Central memory CD8-positive, alpha-beta T cell (primary cell): ENCODE measurements at places on chromosomes 6 and 20.

DNA sequence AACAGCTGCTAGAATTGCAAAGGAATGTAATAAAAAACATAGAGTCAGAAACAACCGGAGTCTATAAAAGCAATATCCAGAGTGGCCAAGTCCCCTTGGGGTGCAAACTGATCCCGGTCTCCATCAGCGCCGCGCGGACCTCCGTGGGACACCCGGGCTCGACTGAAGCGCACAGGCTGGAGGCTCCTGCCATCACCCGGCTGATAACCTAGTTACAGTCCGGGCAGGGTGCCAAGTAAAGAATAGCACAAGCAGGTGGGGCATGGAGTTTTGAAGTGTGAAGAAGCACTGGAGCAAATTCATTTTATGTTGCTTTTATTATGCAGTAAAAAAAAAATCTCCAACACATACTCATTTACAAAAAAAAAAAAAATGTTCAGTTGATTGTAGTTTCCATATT is 205.1 kb upstream of the GMDS start:
- no peak overlapping the region for H3K4me3 ChIP-seq
- H3K36me3 ChIP-seq: peaks cover 5% of the 10 kb centered on the region
- no peak overlapping the region for H3K27ac ChIP-seq
- H3K27me3 ChIP-seq: peaks cover 39% of the 10 kb centered on the region
- no peak for DNase-seq
- peaks cover 6% of the 10 kb centered on the region for H3K4me1 ChIP-seq

GRCh38 chr20:23632711-23633573 is 4.8 kb downstream of the CST3 start:
- H3K27me3 ChIP-seq: peaks cover 33% of the 10 kb centered on the region
- H3K4me1 ChIP-seq: peaks cover 8% of the 10 kb centered on the region
- no peak overlapping the region for H3K4me3 ChIP-seq

DNA sequence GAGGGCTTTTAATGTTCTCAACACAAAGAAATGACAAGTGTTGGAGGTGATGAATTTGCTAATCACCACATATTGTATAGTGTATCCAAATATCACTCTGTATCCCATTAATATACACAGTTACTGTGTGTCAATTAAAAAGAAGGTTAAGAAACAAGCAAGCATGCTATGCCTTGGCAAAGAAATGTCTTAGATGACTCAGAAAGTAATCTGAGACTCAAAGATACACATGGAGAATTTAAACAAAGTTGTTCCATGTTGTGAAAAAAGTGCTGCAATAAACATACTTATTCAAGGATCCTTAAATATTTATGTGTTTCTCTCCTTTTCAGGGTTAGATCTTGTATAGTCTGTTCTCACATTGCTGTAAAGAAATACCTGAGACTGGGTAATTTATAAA is 300.9 kb downstream of the DHX35 start:
- H3K27me3 ChIP-seq: peaks cover 37% of the 10 kb centered on the region
- no peaks in the 10 kb centered on the region for H3K36me3 ChIP-seq
- no peak overlapping the region for H3K27ac ChIP-seq
- no peaks in the 10 kb centered on the region for H3K4me1 ChIP-seq

DNA sequence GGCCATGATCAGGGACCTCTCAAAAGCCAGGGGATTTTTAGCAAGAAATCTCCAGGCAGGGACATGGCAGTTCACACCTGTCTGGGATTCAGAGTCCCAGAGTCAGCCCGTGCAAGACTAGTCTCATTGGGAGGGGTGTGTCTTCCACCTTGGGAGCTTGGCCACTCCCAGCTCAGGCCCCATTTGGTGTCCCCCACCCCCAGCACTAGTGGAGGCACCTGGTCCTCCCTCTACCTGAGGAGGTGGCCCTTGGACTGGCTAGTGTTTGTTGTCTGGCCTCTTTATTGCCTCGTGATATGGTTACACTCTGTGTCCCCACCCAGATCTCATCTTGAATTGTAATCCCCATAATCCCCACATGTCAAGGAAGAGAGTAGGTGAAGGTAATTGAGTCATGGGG is 140.8 kb upstream of the PHACTR3 start:
- DNase-seq: no peak
- no peak overlapping the region for H3K4me3 ChIP-seq
- no peak overlapping the region for H3K27ac ChIP-seq
- H3K4me1 ChIP-seq: no peaks in the 10 kb centered on the region
- H3K27me3 ChIP-seq: peaks cover 24% of the 10 kb centered on the region

DNA sequence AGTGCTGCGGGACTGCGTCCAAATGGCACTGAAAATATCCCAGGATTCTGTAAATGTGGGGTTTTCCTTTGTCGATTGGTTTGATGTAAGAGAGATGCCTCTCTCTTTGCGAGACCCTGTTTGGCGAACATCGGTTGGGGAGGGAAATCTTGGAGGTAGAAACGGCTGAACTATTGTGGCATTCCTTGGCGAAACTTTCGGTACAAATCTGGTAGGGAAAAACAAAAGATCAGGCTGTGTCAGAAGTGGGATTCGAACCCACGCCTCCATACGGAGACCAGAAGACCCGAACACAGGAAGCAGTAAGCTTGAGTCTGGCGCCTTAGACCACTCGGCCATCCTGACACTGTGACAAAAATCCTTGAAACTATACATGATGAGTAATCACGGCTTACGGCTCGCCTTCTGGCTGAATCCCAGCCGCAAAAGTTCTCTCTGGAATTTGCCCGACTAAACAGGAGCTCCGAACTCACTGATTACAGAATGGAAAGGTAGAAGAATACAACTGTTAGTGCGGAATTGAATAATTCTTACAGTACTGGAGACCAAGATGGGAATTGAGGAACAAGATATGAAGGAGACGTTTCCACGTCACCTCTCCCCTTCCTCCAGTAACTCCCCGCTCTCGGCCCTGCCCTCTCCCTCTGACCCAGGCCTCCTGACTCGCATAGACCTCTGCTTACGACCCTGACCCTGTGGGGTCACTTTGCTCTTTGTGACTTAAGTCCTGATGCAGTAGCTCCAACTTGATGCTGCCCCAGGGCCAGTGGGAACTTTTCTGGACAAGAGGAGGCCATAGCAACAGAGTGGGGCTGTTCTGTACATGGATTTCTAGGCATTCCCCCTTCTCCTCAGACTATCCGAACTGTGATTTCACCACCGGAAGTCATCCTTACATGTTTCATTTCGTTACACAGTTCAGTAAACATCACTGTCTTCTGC is 132.8 kb upstream of the ZNF184 start:
- H3K27me3 ChIP-seq: peaks cover 77% of the 10 kb centered on the region
- H3K27ac ChIP-seq: peak overlapping the region; percentile 66
- peak overlapping the region; percentile 37 for H3K4me3 ChIP-seq
- H3K4me1 ChIP-seq: peaks cover 19% of the 10 kb centered on the region

GRCh38 chr6:169019727-169020491 is 233.7 kb downstream of the THBS2 start:
- peaks cover 61% of the 10 kb centered on the region for H3K27me3 ChIP-seq
- peaks cover 4% of the 10 kb centered on the region for H3K36me3 ChIP-seq
- DNase-seq: no peak
- H3K4me3 ChIP-seq: no peak overlapping the region
- H3K27ac ChIP-seq: no peak overlapping the region
